ENCODE measurements at places on chromosomes 6 and 20. TPM values are rescaled to one million over a fixed set of nuclear protein-coding genes. Genes with fewer than 3 reads are reported as not detected.

GRCh38 chr6:55729665-55730064 lies 145.7 kb downstream of the BMP5 start:
- peaks cover 11% of the 10 kb centered on the region for H3K4me1 ChIP-seq
- DNase-seq, result no peak
- no peak overlapping the region for H3K27ac ChIP-seq
- H3K4me3 ChIP-seq, result no peak overlapping the region
- H3K36me3 ChIP-seq, result no peaks in the 10 kb centered on the region
- H3K27me3 ChIP-seq, result no peaks in the 10 kb centered on the region

DNA sequence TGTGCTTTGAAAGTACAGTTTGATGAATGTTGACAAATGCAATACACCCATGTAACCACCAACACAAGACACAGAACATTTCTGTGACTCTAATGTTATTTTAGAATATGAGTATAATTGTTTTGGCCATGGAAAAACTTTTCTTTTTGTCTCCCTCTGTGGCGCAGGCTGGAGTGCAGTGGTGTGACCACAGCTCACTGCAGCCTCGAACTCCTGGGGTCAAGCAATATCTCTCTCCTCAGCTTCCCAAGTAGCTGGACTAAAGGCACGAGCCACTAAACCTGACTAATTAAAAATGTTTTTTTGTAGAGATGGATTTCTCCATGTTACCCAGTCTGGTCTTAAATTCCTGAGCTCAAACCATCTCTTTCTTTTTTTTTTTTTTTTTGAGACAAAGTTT lies 20.3 kb upstream of the BCAS4 start:
- H3K27ac ChIP-seq, result no peak overlapping the region
- no peaks in the 10 kb centered on the region for H3K36me3 ChIP-seq
- H3K27me3 ChIP-seq, result no peaks in the 10 kb centered on the region
- DNase-seq, result no peak

DNA sequence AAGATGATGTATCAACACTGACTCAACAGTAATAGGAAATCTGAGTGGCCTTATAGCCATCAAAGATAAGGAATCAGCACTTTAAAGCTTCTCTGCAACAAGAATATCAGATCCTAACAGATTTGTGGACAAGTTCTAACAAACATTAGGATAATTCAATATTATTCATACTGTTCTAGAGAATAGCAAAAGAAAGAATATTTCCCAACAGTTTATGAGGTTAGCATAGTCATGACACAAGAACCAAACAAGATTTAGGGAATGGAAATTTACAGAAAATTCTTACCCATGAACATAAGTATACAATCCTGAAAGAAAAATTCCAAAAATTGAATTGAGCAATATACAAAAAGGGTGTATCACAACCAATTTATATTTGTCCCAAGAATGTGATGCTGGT lies 64.3 kb upstream of the BTBD3 start:
- no peaks in the 10 kb centered on the region for H3K4me1 ChIP-seq
- no peaks in the 10 kb centered on the region for H3K36me3 ChIP-seq
- DNase-seq, result no peak
- no peak overlapping the region for H3K27ac ChIP-seq

ACTR5 gene
- 7.9 TPM for total RNA-seq

DNA sequence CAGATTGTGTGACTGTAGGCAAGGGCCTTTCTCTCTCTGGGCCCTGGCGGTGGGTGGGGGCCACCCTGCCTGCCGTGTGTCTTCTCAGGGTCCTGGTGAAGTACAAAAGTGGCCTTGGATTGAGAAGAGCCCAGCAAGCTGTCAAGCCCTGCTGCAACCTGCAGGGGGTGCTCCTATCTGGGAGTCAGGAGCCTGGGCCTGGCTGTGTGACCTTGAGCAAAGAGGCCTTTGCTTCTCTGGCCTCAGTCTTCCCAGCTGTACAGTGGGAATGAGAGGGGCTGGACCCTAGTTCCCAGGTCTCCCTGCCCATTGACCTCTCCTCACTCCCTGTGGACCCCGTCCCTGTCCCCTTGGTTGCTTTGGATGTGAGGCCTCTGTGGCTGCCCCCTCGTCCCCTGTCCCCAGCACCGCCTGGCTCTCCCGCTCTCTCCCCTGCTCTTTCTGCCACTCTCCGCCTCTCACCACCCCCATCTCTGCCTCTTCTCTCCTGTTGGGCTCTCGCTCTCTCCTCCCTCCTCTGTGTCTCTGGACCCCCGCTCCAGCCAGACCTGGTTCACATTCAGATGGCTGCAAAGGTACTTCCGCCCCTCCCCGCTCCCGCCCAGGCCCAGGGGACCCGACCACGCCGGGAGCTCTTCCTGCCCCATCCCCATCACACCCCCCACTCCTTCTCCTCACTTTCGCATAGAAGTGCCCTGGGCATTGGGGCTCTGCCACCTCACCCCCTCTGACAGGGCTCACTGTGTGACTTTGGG lies 46.7 kb downstream of the SRC start:
- peaks cover 12% of the 10 kb centered on the region for H3K36me3 ChIP-seq
- H3K27ac ChIP-seq, result no peak overlapping the region
- DNase-seq, result no peak
- H3K27me3 ChIP-seq, result no peaks in the 10 kb centered on the region

- peaks cover 12% of the 10 kb centered on the region for H3K36me3 ChIP-seq
- no peak for DNase-seq
- H3K27me3 ChIP-seq, result no peaks in the 10 kb centered on the region
These were observed 14.5 kb downstream of the SNRNP48 start for GRCh38 chr6:7604506-7604905.

DNA sequence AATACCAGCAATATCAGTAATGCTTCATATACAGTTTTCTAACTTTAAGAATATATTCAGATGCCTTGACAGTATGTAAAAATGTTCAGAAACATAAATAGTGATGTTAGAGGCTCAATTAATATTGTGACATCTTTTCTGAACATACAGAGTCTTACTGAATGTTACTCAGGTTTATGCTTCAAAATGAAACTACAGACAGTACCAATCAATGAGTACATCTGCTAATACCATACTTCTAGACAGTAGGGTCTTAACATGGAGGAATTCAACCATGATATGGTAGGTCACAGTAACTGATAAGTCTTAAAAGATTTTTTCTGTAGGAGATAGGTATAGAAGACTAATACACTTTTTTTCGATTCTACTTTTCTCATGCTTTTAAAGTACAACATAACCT lies 8.3 kb downstream of the GCLC start:
- no peaks in the 10 kb centered on the region for H3K27me3 ChIP-seq
- no peak overlapping the region for H3K4me3 ChIP-seq
- no peak overlapping the region for H3K27ac ChIP-seq
- no peaks in the 10 kb centered on the region for H3K36me3 ChIP-seq
- DNase-seq, result no peak
- peaks cover 32% of the 10 kb centered on the region for H3K4me1 ChIP-seq

GRCh38 chr6:7241709-7242645 lies 71.0 kb downstream of the SSR1 start:
- H3K4me1 ChIP-seq, result peaks cover 69% of the 10 kb centered on the region
- DNase-seq, result peak; percentile 61
- no peaks in the 10 kb centered on the region for H3K27me3 ChIP-seq
- H3K36me3 ChIP-seq, result no peaks in the 10 kb centered on the region
- H3K27ac ChIP-seq, result peak overlapping the region; percentile 73
- no peak overlapping the region for H3K4me3 ChIP-seq

DNA sequence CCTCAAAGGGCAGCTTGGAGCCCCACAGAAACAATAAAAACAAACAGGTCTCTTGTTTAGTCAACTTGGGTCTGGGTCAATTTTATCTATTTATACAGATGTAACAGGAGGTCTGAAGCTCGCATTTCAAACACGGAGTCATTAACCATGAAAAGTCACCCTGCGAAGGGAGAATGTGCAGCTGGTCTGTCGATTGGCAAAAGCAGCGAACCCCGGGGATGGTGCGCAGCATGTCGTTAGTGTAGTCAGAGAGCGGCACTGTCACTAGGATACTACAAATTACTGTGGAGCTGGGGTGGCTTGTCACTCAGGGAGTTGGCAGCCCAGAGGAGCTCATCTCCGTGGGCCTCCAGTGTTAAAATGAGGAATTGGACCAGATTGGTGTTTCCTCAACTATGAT lies 190.4 kb upstream of the ARG1 start:
- no peaks in the 10 kb centered on the region for H3K36me3 ChIP-seq
- no peak overlapping the region for H3K27ac ChIP-seq
- no peak for DNase-seq
- H3K4me3 ChIP-seq, result no peak overlapping the region
- H3K27me3 ChIP-seq, result no peaks in the 10 kb centered on the region
- H3K4me1 ChIP-seq, result no peaks in the 10 kb centered on the region

- DNase-seq, result no peak
- H3K27ac ChIP-seq, result no peak overlapping the region
- no peaks in the 10 kb centered on the region for H3K27me3 ChIP-seq
- no peaks in the 10 kb centered on the region for H3K4me1 ChIP-seq
- H3K4me3 ChIP-seq, result no peak overlapping the region
These were observed 176.2 kb upstream of the AHI1 start for GRCh38 chr6:135673501-135674309.

DNA sequence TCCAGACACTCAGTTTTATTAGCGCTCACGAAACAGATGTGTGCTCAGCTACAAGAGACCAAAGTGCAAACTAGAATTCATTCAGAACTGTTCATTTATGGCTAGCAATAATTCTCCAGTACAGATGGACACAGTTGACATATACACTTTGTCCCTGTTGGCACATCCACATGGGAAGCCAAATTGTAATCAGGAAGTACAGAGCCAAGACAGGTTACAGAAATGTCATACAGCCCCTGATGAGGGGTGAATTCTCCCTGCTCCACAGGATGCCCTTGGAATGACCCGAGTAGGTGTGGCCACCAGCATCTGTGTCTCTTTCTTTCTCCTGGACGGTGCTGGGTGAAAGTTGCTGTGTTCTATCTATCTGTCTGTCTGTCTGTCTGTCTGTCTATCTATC lies 7.6 kb downstream of the DHX35 start:
- no peaks in the 10 kb centered on the region for H3K36me3 ChIP-seq
- DNase-seq, result no peak
- H3K27me3 ChIP-seq, result no peaks in the 10 kb centered on the region
- H3K27ac ChIP-seq, result no peak overlapping the region

All from body of pancreas (tissue), 4 donors.